ENCODE measurements at places on chromosomes 13 and 19.

DNA sequence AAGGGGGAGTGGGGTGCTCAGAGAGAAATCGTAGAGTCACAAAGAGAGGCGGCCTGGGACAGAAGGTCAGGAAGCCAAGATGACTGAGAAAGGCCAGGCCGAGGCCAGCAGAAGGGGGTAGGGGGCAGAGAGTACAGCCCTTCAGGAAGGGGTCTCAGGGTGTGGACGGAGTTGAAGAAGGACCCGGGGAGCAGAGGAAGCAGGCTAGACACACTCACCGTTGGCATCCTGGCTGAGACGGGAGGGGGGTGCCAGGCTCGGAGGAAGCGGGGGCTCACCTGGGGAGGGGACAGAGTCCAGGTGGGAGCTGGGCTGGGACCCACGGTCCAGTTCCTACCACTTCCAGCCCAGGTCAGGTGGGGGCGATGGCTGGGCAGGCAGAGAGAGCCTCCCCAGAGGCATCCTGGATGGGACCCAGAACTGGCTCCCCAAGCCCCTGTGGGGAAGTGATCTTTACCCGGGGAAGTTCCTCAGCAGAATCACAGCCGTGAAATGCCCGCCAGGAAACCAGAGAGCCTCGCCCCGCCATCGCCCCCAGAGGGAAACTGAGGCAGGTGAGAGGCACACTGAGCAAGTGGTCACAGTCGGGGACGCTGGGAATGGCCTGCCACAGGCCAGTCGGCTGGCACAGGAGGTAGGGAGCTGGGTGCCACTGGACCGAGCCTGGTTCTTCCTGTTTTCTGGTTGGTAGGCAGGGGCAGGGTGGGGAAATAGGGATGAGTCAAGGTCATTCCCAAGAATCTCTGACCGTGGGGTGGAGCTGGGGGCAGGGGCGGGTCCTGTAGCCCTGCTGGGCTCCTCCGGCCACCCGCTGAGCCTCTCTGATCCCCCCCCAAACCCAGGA lies 1.4 kb downstream of the MATK start:
- no peak for DNase-seq

- no peak for DNase-seq
Measured at GRCh38 chr19:1813192-1814182, 1.4 kb upstream of the ATP8B3 start.

GRCh38 chr13:36681894-36682624 lies 8.2 kb downstream of the SERTM1 start:
- DNase-seq: no peak

DNA sequence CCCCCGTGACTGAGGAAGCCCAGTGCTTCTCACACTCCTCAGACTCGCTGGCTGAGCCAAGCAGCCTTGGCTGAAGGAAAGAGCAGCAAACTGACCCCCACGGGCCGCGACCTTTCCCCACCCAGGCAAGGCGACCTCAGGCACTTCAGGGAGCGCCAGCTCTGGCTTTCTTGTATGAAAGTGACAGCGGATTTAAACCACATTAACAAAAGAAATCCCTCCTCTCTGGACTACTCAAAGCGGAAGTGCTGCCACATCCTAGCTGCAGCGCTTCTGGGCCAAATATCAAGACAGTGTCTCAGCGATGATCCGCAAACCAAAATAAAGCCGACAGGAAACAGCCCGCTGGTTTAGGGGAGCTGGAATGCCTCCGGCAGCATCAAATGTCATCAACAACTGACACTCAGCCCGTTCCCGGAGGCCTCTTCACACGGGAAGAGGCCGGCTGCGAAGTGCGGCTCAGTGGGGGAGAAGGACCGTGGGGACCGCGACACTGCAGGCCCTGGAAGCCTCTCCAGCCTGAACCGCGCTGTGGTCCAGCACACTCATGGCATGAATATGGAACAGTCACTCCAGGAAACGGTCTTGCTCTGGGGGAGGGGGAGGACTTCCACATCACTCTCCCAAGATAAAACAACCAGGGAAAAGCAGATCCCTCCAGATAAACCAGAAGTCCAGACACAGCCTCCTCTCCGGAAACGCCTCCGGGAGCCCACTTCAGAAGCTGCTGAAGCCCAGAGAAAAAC lies 1.4 kb downstream of the RASA3 start:
- DNase-seq: no peak

- DNase-seq: no peak
Measured at GRCh38 chr19:47095476-47096099, 18.0 kb downstream of the ZC3H4 start.

- DNase-seq: no peak
Measured at GRCh38 chr13:76020421-76020955, 384.4 kb downstream of the LMO7 start.

DNA sequence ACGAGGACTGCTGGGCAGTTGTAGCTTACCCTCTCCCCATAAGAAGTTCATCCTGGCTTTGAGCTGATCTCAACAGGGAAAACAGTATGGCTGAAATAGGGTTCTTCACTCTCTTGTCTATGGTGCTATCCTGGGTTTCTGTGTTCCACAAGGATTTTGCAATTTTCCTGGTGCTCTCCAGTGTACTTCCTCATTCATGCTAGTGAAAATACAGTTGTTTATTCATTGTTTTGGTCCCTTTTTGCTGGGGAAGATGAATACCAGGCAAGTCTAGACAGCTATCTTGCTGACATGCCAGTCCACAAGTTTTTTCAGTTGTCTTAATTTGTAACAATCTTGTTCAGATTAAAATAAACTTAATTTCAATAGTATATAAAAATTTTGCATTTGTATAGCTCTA lies 306.5 kb downstream of the DLEU7 start:
- no peak for DNase-seq

- no peak for DNase-seq
Measured at GRCh38 chr13:44040070-44040817, 160.5 kb downstream of the LACC1 start.

DNA sequence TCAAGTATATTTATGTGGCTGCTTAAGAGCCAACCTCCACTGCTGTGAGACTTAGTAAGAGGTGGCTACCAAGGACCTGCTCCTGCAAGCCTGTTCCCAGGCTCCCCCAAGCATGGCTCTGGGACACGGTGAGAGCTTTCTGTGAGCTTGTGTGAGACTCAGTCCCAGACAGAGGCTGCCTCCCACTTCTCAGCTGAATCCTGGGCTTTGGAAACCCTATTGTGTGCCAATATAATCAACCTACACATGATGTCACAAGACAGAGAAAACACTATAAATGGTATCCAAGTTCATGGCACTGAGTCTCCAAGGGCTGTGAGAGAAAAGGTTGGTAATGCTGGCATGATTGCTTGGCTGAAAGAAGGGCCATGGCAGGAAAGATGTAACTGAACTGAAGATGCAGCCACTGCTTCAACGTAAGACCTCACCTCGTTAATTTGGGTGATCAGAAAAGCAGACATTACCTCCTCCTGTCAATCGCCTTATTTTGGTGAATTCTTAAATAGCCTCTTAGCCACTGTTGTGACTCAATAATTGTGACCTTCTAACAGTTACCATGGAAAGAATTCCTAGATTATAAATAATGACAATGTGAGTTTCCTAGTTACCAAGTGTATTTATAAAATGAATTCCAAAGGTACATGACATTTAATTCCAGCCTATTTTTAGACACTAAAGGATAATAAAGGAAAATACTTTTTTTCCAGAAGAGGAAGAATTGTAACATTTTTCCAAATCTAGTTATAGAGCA lies 332.0 kb downstream of the IRS2 start:
- no peak for DNase-seq

DNA sequence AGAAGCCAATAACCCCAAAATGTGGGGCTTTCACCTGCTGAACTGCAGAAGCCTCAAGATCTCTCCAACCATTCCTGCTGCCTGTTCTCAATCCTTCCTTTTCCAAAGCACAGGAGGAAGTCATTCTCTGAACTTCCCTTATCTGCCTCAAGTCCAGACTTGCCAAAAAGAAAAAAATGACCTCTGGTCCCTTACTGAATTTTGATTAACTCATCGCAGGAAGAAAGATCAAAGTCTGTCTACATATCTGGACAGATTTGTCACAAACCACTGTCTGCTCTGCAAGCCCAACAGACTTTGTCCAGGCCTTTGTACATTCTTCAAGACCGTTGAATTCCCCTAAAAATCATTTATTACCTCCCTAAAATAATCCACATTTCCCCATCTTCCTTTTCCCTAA lies 126.5 kb upstream of the NBEA start:
- no peak for DNase-seq

DNA sequence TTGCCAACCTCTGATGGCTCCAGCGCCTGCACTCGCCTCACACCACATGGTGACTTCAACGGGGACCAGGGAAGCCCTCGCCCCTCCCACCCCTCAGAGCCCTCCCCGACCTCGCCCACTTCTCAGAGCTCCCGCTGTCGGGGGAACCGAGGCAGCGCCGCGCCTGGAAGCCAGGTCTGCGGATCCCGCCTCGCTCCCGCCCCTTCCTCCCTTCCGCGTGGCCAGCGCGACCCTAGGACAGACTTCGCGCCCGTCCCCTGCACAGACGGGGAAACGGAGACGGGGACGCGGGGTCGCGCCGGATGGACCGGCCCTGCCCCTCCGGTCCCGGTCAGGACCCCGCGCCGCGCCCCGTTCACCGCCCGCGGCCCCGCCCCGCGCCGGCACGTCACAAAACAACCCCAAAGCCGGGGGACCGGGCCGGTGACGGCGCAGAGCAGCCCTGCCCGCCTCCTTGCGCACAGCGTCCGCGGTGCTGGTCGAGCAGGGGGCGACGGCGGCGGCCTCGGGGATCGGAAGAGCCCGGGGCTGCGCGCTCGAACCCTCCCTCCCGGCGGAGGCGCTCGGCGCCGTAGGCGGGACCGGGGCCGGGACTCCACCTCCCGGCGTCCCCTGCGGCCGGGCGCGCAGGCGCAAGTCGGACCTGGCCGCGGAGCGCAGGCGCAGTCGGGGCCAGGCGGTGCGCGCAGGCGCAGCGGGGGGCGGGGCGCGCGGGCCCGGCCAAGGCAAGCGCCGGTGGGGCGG lies 379 bp upstream of the CDC34 start:
- peak; percentile 99 for DNase-seq

GRCh38 chr13:43631106-43631505 lies 155.7 kb downstream of the ENOX1 start:
- DNase-seq: no peak

DNA sequence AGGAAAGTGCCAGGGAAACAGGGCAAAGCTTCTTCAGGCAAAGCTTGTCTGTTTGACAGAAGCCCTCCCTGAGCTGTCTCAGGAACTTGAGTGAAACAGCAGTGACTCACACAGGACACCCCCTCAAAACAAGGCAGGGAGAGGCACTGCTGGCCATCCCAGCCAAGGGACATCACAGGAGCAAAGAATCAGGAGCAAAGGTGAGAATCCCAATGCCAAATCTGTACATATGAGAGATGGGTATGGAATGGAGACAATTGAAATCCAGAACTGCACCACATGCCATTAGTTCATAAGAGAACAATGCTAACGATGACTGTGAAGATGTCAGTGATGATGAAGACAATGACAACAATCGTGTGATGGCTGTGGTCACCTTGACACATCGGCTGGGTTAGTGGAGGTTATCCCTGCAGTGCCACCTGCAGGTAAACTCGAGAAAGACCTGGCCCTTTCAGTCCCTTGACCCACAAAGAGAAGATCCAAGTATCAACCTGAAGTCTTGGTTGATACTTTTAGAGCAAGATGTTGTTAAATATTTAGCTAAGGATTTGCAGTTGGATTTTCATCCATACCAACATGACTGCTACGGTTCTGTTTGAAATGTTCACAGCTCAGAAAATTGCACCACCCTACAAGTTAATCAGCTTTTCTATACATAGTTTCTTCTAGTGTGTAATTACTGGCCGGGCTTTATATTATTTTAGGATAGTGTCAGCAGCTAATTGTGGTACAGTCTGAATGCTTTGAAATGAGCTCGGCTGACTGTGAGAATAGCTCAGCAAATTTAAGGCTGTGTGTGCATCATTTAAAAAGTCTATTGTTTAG lies 42.0 kb upstream of the IPO5 start:
- no peak for DNase-seq

DNA sequence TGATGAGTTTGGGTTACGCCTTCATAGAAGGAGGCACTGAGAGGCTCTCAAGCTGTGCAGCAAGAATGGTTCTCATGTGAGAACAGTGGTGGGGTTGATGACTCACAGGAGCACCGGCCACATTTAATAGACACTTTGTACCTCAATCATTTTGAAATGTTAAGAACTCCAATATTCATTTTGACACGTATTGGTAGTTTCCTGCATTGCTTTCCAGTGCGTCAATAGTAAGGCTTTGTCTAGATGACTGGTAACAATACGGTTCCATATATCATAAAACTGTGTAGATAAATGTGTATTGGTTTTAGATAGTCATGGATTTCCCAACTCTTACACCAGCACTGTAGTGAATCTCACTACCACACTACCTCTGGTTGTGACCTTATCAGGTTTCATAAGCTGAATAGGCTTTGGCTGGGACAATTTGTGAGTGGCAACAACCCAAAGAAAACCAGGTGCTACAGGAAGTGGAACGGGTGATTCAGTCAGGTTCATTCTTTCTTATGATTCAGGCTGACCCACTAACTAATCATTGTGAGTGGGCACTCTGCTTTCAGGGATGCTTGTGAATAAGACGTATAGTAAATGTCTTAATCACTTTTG lies 362.6 kb downstream of the KLF5 start:
- DNase-seq: no peak

- DNase-seq: no peak
Measured at GRCh38 chr13:37460166-37460565, 138.4 kb downstream of the POSTN start.

DNA sequence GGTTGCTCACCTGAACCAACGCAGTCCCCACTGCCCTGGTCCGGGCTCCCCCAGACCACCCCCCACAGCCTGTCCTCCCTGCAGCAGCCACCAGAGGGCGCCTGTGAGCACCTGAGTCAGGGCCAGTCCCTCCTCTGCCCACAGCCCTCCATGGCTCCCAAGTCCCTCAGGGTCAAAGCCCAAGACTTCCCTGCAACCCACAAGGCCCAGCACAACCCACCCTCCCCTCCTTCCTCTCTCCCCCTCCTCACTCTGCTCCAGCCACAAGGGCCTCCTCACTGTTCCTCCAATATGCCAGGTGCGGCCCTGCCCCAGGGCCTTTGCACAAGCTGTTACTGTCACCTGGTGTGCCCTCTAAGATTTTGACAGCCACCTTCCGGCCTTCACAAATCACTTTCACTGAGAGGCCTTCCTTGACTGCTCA lies 10.9 kb downstream of the GNA15 start:
- DNase-seq: no peak

DNA sequence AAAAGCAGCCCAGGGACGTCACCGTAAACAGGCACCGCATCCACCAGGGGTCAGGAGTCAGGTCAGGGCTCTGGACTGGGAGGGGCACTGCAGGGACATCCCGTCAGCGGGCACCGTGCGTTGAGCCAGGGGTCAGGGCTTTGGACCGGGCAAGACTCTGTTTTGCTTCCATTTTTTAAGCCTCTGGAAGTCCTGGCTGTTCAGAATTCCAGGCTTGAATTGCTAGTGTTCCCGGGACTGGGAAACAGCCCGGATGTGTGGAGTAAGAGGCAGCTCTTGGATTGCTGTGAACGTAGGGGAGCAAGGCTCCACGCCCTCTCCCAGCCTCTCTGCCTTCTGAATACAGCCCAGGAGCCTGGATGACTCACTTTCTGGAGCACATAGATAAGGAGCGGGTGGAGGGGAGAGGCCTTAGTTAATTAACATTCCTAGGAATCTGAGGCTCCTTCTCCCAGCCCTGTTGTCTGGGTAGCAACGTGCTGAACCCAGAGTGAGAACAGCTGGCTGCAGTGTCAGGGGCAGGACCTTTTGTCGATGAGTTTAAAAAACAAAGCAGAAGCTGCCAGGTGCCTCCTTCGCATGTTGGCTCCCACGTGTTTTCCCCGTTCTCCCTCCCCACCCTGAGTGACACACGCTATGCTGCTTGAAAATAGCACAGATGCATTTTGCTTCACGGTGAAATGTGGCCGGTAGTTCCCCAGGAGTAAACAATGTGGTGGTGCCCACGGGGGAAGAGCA lies 21.9 kb downstream of the ATP11A start:
- peak; percentile 60 for DNase-seq

GRCh38 chr13:25948910-25949309 lies 102.9 kb downstream of the SHISA2 start:
- DNase-seq: no peak

Data from HuH-7.5 (cell line).